Mucosa of gallbladder (tissue), 1 donor: ENCODE measurements at places on chromosomes 3 and 15.

- no peak for DNase-seq
Observed at GRCh38 chr3:47313341-47314055, 30.8 kb downstream of the KLHL18 start.

GRCh38 chr3:33318710-33319380, 41.6 kb downstream of the FBXL2 start:
- no peak for DNase-seq

GRCh38 chr3:125958511-125959316, 10.3 kb upstream of the ROPN1B start:
- no peak for DNase-seq

GRCh38 chr15:59456114-59456513, 18.1 kb downstream of the FAM81A start:
- peak; percentile 68 for DNase-seq

DNA sequence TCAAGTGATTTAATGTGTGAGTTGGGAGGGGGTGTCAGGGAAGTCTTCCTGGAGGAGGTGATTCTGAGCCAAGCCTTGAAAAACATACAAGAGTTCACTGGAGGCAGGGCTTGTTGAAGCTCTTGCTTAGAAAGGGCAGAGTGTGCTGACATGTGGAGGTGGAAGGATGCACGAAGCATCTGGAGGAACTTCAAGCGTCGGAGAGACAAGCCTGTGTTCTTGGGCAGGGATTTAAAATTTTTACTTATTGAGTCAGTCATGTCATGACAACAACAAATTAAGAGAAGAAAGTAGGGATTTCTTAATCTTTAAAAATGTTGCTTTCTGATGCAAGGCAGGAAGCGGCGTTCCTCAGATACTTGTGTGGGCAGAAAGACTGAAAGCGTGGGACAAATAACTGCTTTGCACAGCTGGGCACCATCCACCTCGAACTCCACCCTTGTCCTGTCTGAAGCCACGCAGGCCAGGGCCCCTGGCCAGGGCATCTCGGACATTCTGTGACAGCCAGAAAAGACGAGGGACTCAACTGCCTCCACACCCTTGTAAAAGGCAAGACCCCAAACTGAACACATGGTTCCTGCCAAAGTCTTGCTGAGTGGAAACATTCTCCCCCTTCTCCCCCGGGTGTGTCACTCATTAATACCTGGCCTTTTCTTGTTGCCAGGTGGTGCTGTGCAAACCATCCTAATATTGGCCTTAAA, 6.9 kb upstream of the IL16 start:
- peak; percentile 51 for DNase-seq

- DNase-seq = no peak
Observed at GRCh38 chr3:121436074-121436473, 109.7 kb downstream of the POLQ start.
